Cardiac atrium fibroblast (primary cell): ENCODE measurements at places on chromosomes 3 and 15. TPM values are rescaled to one million over a fixed set of nuclear protein-coding genes. Genes with fewer than 3 reads are reported as not detected.

GPR62 gene
- total RNA-seq, result not detected in 2 replicates

SETMAR gene
- 6.7 and 7.0 TPM in 2 replicates for total RNA-seq

C2CD4A gene
- 0.72 and 7.9 TPM in 2 replicates for total RNA-seq

EFCC1 gene
- not detected in 2 replicates for total RNA-seq

WDR49 gene
- not detected in 2 replicates for total RNA-seq

THRB gene
- 1.6 TPM in 2 replicates for total RNA-seq

TIGIT gene
- 0.32 TPM in 1 of 2 replicates, not detected in the other for total RNA-seq

PDZRN3 gene
- 14.4 and 23.2 TPM in 2 replicates for total RNA-seq

POLR2M gene
- 34.3 and 130 TPM in 2 replicates for total RNA-seq

PAK6 gene
- total RNA-seq, result 0.16 TPM in 1 of 2 replicates, not detected in the other

DAZL gene
- not detected in 2 replicates for total RNA-seq

NECTIN3 gene
- total RNA-seq, result 81.0 and 132 TPM in 2 replicates

HCLS1 gene
- total RNA-seq, result 2.3 and 5.0 TPM in 2 replicates

SEMA3G gene
- under 0.01 and 0.49 TPM in 2 replicates for total RNA-seq

CYP8B1 gene
- not detected in 2 replicates for total RNA-seq

C3orf85 gene
- total RNA-seq, result not detected in 2 replicates

TRIM71 gene
- total RNA-seq, result not detected in 2 replicates

RLBP1 gene
- not detected in 2 replicates for total RNA-seq

HTR3E gene
- not detected in 2 replicates for total RNA-seq

GOLGA8H gene
- total RNA-seq, result not detected in 2 replicates

CDHR4 gene
- total RNA-seq, result not detected in 2 replicates

GHRL gene
- not detected in 2 replicates for total RNA-seq

BRK1 gene
- 150 and 153 TPM in 2 replicates for total RNA-seq

MASP1 gene
- 3.1 and 9.1 TPM in 2 replicates for total RNA-seq

HIGD2B gene
- total RNA-seq, result 0.36 TPM in 1 of 2 replicates, not detected in the other

TRNT1 gene
- total RNA-seq, result 9.7 and 10.5 TPM in 2 replicates

GLDN gene
- 0.36 TPM in 1 of 2 replicates, not detected in the other for total RNA-seq

CHRD gene
- total RNA-seq, result 0.18 and 0.32 TPM in 2 replicates

CLRN1 gene
- not detected in 2 replicates for total RNA-seq
